ENCODE measurements at places on chromosomes 7 and 10.

GRCh38 chr10:10794046-10794445, 223.6 kb upstream of the CELF2 start:
- peak; percentile 70 for DNase-seq

DNA sequence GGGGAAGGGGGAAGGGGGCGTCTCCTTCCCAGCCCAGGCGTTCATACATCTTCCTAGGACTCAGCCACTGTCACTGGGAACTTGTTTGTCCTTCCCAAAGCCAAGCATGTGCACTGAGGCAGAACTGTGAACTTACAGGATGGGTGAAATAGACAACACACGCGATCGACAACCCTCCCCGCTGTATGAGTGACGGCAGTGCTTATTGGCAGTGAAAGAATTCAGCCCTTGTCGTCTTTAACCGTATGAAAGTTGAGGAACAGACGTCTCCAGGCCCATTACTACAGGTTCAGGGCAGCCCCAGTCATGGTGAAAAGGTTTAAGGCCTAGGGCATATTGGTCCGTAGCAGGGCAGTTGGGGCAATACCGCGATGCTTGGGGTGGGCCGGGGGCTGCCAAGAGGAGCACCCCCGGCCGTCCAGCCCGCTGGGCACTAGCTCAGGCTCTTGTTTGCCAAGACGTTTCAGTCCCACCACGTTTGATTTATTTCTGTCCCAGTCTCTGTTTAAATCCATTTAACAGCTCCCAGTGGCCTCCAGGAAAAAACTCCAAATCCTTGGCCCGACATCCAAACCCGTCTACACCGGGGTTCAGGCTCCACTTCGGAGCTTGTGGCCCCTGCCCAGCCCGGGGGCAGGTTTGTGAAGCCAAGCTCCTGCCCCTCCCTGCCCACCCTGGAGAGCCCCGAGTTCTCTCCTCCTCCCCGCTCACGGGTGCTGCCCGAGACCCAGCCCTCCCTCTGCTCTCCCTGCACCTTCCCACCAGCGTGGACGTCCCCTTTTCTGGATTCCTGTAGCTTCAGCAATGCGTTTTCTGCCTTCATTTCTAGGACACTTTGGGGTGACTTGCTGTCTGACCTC, 159.8 kb downstream of the DNAJB6 start:
- no peak for DNase-seq

- no peak for DNase-seq
Measured at GRCh38 chr10:43076311-43076875, 476 bp upstream of the RET start.

- no peak for DNase-seq
Measured at GRCh38 chr7:55110993-55111361, 92.2 kb downstream of the EGFR start.

GRCh38 chr10:126508535-126509040, 120.3 kb upstream of the ADAM12 start:
- DNase-seq = no peak

DNA sequence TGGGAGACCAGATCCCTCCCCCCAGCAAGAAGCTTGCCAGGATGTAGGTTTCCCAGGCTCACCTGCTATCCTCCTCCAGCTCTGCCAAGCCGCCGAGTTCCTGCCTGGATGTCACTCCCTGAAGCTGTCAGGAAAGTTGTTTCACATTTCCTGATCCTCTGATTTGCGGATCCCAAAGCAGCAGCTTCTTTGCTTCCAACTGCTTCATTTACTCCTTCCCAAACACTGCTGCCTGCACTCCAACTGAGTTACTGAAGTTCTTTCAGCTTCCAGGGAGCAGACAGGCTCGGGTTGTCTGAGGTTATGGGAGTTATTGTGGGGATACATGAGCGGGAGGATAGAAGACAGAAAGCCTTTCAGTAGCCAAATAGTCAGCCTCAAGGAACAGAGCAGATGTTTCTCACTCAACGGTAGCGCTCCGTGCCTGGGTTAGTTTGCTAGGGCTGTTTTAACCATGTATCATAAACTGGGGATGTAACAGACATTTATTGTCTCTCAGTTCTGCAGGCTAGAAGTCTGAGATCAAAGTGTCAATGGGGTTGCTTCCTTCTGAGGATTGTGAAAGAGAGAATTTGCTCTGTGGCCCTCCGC, 516.0 kb downstream of the REEP3 start:
- no peak for DNase-seq

- DNase-seq = peak; percentile 68
Measured at GRCh38 chr7:1457949-1458682, 1.2 kb downstream of the MICALL2 start.

- DNase-seq = no peak
Measured at GRCh38 chr10:6543431-6544005, 36.6 kb downstream of the PRKCQ start.

GRCh38 chr7:74051193-74051592, 23.2 kb downstream of the ELN start:
- no peak for DNase-seq

- no peak for DNase-seq
Measured at GRCh38 chr10:13054844-13055243, 45.1 kb upstream of the OPTN start.

DNA sequence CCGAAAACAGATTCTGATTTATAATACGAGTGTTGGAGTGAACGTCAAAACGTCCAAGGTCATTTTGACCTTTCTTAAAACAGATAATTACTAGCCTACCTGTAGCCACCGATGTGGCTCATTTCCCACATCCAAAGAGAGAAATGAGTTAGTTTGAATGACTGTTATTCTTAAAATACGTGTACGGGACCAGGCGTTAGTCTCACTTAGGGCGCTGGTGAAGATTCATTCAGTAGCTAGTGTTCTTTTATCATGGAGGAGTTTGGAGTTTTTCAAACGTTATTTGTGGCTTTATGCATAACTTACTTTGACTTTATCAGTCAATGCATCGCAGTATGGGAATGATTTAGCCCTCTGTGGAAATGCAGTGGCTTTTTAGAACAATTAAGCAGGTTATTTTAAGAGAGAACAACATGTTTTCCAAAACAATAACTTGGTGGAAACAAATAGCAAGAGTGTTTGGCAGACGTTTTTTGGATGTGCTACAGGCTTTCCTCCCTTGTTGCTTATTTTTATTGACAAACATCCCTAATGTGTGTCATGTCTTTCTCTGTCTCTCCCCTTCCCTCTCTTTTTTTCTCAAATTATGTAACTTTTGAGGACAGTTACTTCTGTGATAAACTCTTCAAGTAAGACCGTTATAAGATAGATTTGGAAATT, 1.6 kb downstream of the BICC1 start:
- DNase-seq = no peak

DNA sequence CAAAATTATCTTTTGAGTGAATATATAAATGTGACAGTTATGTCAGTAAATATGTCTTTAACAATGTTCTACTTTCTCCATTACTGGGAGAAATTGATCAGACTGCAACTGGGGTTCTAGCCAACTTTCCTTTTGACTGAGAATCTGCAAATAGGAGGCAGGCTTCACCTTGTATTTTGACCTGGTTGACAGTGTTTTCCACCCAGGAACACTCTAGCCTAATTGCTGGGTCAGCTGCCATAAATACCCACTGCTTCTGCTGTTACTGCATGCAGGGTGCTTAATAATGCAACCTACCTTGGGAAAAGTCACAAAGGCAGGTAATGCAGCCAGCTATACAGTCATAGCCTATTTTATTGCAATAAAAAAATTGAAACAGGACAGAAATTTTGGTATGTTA, 319.0 kb downstream of the DGKB start:
- no peak for DNase-seq

- no peak for DNase-seq
Measured at GRCh38 chr10:48885376-48885775, 54.3 kb downstream of the LRRC18 start.

DNA sequence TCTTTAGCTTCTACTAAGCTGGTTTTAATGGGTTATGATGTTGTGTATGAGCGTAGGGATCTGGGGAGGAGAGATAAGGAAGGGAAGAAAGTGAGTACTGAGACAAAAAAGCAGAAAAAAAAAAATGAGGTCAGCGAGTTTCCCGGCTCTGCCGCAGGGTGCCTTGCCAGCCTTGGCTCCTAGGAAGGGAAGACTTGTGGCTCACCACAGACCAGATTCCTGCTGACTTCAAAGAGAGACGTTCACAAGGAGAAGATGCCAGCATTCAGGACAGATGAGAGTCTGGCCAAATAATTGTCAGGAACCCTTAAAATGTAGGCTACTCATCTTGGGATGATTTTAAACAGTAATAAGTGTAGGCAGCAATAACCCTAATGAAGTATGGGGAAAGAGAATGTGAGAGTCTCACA, 11.4 kb upstream of the FAS start:
- DNase-seq = no peak

DNA sequence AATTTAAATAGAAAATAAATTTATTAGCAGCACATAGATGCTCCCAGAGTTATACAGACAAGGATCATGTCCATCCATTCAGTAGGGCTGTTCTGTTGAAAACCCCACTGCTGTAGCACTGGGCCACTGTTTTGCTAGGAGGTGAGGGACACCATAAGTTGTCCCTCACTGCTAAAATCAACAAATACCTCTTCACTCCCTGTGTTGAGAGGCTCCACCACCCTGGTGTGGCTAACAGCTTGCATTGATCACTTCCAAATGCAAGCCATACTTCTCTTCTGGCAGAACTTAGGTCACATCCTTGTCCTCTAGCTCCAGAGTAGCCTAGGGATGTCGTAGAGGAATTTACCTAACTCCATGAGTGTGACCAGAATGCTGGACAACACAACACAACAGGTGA, 55.4 kb downstream of the MDFIC start:
- no peak for DNase-seq

- no peak for DNase-seq
Measured at GRCh38 chr7:77893813-77894212, 95.2 kb downstream of the PHTF2 start.

DNA sequence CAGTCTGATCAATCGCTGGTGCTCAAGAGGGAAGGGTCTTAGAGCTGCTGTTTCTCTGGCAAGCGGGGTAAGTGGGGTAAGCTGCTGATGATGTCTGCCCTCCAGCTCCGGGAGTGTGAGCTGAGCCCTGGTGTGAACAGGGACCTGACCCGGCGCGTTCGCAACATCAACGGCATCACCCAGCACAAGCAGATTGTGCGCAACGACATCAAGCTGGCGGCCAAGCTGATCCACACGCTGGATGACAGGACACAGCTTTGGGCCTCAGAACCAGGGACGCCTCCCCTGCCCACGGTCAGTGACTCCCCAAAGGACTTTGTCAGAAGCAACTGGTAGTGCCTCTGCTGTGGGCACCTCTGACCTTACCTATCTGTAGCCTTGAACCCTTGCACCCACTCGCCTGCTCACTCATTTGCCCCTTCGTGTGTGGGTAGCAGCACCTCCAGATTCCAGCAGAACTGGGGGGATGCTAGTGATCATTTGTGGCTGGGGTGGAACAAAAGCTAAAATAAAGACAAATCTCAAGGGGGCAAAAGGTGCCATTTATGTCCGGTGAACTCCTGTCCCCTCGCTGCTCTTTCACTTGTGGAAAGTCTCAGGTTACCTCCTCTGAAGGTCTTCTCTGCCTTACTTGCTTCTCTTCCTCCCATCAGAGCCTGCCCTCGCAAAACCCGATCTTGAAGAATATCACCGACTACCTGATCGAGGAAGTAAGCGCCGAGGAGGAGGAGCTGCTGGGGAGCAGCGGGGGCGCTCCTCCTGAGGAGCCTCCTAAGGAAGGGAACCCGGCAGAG, 3.2 kb downstream of the UFSP1 start:
- DNase-seq = no peak

GRCh38 chr7:55052741-55053427, 34.1 kb downstream of the EGFR start:
- DNase-seq = no peak

- no peak for DNase-seq
Measured at GRCh38 chr7:143435266-143435665, 8.0 kb upstream of the TAS2R60 start.

GRCh38 chr10:287814-288213, 152.6 kb downstream of the ZMYND11 start:
- DNase-seq = no peak

- DNase-seq = no peak
Measured at GRCh38 chr7:143299346-143299745, 11.2 kb downstream of the CASP2 start.

DNA sequence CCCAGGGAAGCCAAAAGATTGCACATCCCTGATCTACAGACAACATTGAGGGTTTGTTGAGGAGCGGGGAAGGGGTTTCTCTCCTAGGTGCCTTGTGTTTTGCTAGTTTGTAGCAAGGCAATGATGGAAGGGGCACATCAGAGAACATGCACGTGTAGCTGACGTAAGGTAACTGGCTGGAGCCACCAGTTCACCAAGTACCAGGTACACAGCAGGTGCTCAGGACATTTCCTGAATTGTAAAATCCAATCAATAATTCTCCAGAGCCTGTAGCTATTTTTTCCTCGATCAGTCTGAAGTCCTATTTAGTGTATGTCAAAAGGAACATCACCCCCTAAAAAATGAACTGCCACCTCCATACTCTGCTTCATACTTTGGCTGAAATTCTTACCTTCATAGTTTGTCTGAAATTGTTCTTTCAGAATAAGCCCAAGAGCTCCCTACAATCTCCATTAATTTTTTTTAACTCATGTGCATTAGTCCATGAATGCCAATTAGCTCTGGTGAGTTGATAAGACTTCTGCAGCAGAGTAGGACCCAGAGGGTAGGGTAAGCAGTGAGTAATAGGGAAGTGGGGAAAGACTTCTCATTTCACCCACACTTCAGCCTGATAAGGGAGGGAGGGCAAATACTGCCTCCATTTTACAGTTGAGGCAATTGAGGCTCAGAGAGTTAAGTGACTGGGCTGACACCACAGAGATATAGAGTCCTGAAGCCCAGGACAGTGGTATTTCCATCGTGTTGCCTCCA, 36.0 kb upstream of the SLC26A3 start:
- DNase-seq = no peak

- no peak for DNase-seq
Measured at GRCh38 chr10:130453721-130454542, 317.7 kb downstream of the GLRX3 start.

GRCh38 chr7:125927556-125927955, 997.9 kb upstream of the POT1 start:
- no peak for DNase-seq

Data from NCI-H446 (cell line).